Fibroblast of skin of scalp (primary cell): ENCODE measurements at places on chromosomes 6 and 20.

DNA sequence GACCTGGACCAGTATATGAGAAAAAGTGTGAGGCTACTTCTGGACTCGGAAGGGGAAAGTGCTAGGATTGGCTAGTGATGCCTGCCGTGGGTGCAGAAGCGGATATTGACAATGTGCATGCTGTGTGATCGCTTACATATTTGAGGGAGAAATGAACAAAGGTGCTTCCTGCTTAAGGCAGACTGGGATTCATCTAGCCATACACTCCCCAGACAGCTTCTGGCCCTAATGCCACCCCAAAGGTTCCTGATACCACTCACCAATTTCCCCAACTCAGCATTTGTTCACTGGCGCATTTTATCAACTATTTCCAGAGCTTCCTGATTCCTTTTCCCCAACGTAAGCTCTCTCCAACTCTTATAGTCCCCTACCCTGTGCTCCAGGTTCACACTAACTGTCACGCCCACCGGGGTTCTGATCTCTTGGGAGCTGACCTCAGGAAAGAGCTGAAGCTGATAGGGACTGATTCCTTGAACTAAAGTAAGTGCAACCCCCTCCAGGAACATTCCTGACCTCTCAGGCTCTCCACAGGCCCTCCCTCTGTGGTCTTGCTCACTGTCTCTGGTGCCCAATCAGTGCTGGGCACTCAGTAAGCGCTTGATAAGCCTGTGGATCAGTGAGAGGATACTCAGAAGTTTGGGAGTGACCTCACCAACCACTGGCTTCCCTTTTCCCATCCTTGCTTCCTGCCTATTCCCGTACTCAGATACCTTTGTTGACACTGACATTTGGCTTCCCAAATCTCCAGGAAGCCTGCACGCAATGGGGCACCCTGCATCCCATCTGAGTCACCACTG is 73.3 kb downstream of the MRPL14 start:
- peak; percentile 93 for DNase-seq

DNA sequence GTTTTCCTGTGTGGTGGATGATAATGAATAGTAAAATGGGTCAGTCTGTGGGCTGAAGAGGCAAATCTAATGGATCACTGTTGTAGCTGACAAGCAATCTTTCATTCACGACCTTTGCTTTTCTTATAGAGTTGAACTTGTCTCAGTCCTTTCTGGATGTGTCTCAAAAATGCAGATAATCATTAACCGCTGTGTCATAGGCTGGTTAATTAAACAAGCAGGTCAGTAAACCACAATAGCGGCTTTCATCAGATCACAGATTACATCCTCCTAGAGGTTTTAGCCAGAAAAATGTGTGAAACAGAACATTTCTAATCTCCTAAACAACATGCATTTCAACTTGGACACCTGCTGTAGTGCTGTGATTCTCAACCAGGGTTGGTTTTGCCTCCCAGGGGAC is 2.5 kb upstream of the METTL24 start:
- DNase-seq = no peak

GRCh38 chr6:72769459-72770125 is 147.7 kb downstream of the KCNQ5 start:
- DNase-seq = no peak

GRCh38 chr6:160170018-160170680 is 48.5 kb downstream of the SLC22A1 start:
- DNase-seq = no peak

GRCh38 chr20:40675599-40676221 is 13.3 kb downstream of the MAFB start:
- DNase-seq = no peak

- peak; percentile 35 for DNase-seq
Observed at GRCh38 chr20:62795023-62795761, 1.1 kb upstream of the MRGBP start.

GRCh38 chr6:141267420-141267819 is 865.3 kb upstream of the GJE1 start:
- no peak for DNase-seq

GRCh38 chr20:43983359-43983758 is 68.7 kb downstream of the TOX2 start:
- no peak for DNase-seq

GRCh38 chr20:12219798-12220197 is 302.1 kb downstream of the BTBD3 start:
- no peak for DNase-seq

- no peak for DNase-seq
Observed at GRCh38 chr6:7742223-7742785, 16.4 kb downstream of the BMP6 start.

GRCh38 chr20:44698351-44698750 is 16.8 kb upstream of the CCN5 start:
- DNase-seq = no peak

GRCh38 chr6:43172104-43173007 is 1.3 kb downstream of the SRF start:
- no peak for DNase-seq

- peak; percentile 15 for DNase-seq
Observed at GRCh38 chr20:36959242-36959641, 7.7 kb upstream of the SAMHD1 start.

GRCh38 chr20:48387675-48388074 is 440.1 kb downstream of the PREX1 start:
- no peak for DNase-seq

DNA sequence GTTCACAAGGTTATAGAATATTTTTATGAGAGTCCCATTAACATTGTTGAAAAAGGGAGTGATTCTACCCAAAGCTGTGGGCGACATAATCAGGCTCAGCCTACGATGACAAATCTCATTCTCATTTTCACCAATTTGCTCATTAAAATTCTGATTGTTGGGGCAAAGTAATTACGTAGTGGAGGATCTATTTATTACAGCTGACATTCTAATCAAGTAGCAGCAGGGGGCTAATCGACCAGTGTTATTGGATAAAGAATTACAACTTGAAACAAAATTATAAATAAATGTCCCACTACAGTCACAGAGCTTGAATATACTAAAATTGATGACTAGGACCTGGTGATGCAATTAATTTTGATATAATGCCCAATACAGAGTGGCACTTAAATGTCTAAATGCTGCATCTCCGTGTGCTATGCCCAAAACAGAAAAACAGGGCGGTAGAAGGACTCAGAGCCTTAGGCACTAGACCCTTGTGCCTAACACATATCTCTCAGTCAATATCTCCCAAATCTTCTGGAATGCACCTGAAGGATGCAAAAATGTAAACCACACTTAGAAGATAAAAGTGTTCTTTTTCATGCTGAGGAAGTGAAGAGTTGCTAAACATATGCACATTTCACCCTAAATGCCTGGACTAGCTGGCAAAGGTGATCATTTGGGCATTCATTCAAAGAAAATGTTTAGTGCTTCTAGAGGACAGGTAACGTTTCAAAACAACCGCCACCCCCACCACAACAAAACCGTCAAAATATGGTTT is 88.3 kb downstream of the CD24 start:
- no peak for DNase-seq

DNA sequence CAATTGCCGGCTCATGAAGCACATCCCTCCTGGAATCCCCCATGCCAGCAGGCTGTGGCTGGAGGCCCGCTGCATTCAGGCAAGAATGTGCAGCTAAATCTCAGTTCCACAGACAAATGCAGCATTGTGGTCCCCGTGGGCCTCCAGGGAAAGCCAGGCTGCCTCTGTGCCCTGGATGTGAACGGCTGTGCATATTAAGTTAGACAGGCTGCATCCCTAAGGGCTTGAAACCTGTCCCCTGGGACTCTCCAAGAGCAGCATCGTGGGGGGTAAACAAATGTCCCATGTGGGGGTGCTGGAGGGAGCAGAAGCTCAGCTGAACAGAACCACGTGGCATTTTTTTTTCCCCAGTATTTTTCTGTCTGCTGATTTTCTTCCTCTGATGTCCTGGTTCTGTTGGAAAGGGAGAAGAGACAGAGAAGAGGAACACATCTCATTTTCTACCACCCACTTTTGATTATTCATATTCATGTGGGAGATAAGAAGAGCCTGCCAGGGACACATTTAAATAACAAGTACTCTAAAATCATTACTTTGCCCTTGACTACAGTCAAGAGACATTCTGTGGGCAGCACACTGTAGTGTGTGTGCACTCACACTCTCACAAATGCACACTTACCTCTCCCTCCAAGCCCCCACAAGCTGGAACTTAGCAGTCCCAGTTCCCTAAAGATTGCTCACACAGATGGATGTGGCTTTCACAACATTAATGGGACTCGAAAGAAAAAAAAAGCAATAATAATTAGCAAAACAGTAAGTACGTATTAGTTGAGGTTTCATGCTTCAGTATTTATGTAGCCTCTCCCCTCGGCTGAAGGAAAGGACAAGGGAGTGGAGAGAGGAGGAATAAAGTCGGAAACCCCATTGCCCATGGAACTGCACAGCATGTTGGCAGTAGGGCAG is 16.9 kb downstream of the GFOD1 start:
- peak; percentile 26 for DNase-seq

DNA sequence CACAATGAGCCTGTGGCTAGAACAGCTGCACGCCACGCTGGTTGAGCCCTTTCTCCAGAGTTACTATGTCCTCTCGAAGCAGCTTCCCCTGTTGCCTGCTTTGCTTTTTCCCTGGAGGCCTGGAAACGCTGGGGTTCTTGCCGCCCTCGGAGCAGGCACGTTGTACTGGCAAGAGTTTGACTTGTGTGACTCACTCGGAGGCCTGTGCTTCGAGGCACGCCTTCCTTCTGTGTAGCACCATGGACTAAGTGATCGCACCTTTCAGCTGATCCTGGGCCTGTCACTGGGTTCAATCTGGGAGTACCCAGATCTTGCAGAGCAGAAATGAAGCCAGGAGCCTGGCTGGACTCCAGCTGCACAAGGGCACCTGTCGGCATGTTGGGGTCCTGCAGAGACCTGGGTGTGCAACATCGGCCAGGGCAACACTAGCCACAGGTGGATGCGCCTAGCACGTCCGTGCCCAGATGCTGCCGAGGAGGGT is 5.2 kb downstream of the INSM1 start:
- peak; percentile 73 for DNase-seq

DNA sequence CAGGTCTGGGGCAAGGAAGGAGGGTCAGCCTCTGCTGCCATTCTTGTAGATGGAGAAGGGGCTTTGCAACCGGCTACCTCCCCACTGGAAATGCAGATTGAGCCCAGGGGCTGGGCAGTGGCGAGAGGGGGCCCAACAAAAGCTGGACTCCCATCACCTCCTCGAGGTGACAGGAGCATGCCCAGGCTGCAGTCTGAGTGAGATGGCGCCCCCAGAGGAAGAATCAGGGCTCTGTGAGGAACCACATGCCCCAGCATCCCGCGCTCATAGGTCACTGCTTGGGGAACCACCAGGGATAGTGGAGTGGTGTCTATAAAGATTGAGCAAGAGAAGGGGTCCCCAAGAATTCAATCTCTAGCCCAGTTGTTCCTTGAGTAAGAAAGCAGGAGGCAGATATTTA is 31.6 kb upstream of the NEDD9 start:
- DNase-seq = no peak

GRCh38 chr6:55277646-55278045 is 49.6 kb upstream of the GFRAL start:
- no peak for DNase-seq

GRCh38 chr20:50911716-50912115 is 19.5 kb downstream of the ADNP start:
- no peak for DNase-seq

- peak; percentile 54 for DNase-seq
Observed at GRCh38 chr20:22825076-22825475, 210.0 kb upstream of the SSTR4 start.

GRCh38 chr6:166377721-166378120 is 5.0 kb downstream of the MPC1 start:
- DNase-seq = no peak

DNA sequence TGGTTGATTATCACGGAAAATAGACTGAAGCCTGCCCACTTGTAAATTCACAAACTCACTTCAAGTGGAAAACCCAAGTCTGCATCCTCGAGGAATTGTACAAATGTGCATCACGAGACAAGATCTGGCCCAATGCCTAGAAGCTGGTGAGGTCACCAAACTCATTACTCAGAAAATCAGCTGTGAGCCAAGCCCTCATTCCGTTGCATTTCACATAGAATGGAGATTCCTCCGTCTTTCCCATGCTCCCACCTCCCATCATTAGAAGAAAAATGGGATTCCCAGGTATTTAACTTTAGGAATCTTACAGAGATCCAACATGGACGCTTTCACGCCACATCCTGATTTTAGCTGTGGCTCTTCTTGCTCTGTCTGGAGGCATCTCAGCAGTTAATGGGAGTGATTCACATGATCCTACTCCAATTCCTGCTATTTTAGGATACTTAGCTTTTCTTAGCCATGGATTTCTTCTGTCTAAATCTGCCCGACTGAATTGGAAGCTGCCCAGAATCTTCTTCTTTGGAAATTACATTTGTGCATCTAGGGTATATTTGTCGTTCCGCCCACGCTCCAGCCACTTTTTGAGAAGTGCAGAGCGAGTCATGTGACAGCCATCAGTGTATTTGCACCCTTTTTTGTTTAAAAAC is 68.7 kb upstream of the STMND1 start:
- peak; percentile 94 for DNase-seq

DNA sequence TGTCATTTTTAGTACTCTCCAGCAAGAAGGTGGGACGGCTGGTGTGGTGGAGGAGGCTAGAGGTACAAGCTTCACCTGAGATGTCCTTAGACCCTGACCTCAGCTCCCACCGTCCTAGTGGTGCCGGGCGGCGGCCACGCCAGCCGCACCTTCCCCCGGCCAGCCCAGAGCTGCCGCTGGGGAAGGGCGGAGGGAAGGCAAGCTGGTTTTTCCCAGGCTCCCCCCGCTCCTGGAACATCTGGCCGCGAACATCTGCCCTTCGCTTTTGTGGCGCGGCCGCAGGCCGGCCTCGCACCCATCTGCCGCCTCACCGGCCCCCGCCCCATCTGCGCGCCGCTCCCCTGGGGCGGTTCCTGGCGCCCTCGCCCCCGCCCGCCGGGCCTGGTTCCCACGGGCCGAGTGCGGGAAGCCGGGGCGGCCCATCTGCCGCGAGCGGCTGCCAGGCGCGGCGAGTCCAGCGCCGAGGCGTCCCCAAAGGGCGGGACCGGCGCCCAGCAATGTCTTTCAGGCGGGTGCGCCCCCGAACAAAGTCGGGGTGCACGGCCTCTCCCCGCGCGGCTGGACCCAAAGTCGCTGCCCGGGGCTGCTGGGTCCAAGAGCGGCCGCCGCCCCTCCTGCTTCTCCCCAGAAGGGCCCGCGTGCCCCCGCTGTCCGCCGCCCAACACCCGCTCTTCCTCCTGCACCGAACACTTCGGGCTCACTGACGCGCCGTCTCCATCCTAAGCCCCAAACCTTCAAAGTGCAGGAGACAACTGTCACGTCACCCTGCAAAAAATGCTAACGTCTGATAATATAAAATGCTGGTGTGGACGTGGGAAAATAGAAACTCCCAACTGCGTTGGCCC is 17.3 kb upstream of the ID1 start:
- no peak for DNase-seq
